ENCODE measurements at places on chromosomes 2 and 18. TPM values are rescaled to one million over a fixed set of nuclear protein-coding genes. Genes with fewer than 3 reads are reported as not detected.

DNA sequence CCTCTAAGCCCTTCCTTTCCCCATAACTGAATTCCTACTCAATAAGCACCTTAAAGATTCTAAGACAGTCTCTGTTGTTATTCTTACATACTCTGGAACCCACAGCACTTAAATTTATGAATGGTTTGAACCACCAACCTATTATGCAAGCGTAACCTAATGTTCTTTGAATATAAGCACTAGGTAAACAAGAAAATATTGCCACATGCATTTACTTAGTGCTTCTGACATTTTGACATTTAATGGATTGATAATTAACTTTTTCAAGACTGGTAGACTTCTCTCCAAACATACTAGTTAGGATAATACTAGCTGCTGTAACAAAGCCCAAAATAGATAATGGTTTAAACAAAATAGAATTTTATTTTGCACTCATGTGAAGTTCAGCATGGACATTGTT, 164.8 kb downstream of the ARHGAP15 start:
- H3K4me3 ChIP-seq, result no peak overlapping the region
- no peaks in the 10 kb centered on the region for H3K27me3 ChIP-seq
- H3K4me1 ChIP-seq, result peaks cover 1% of the 10 kb centered on the region
- no peaks in the 10 kb centered on the region for H3K36me3 ChIP-seq
- no peak overlapping the region for H3K27ac ChIP-seq
- no peak for DNase-seq

DNA sequence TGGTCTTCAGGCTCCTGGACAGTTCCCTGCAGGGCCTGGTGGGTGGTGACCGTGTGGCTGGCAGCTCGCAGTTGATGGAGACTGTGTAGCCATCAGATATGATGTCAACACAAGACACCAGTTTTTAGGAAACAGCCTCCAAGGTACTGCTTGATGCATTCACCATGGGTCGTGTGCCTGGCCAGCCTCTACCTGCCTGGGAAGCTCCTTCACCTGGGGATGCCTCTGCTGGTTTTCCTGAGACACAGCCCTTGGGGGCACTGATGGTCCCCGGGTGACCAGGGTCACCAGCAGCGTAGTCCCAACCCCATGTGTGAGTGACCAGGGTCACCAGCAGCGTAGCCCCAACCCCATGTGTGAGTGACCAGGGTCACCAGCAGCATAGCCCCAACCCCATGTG, 33.6 kb upstream of the KCNG2 start:
- no peak overlapping the region for H3K27ac ChIP-seq
- no peak for DNase-seq
- no peaks in the 10 kb centered on the region for H3K36me3 ChIP-seq
- H3K4me1 ChIP-seq, result no peaks in the 10 kb centered on the region
- no peaks in the 10 kb centered on the region for H3K27me3 ChIP-seq
- H3K4me3 ChIP-seq, result no peak overlapping the region

DNA sequence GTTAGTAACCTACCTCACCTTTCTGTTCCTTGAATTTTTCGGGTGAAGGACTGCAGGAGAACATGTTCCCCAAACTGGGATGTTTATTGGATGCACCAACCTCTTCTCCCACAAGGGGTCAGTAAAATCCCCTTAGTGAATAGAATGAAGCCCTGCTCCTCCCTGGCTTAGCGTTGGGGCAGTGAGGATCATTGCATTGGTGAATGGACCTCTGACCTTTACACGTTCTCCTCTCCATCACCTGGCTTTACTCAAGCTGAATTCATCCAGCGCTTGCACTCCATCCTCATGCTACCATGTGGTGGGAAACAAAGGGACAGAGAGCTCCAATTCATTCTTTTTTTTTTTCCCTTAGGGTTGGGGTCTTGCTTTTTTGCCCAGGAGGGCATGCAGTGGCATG, 157.2 kb downstream of the MIB1 start:
- no peak for DNase-seq
- H3K27me3 ChIP-seq, result no peaks in the 10 kb centered on the region
- H3K27ac ChIP-seq, result no peak overlapping the region
- H3K4me1 ChIP-seq, result no peaks in the 10 kb centered on the region
- H3K4me3 ChIP-seq, result no peak overlapping the region

DNA sequence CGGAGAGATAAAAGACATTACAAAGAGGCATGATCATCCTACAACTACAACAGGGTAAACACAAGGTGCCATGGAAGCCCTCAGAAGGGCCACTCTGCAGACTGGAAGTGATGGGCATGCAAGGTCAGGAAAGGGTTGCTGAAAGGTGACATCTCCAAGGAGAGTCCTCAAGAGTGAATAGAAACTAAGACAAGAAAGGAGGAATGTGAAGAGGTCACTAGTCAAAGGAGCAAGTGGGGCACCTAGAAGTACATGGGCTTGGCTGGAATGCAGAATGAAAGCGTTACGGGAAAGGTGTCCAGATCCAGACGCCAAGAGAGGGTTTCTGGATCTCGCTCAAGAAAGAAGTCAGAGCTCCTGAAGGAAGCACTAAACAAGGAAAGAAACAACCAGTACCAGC, 314.3 kb downstream of the NBAS start:
- H3K27me3 ChIP-seq, result no peaks in the 10 kb centered on the region
- no peak overlapping the region for H3K4me3 ChIP-seq
- no peaks in the 10 kb centered on the region for H3K36me3 ChIP-seq
- no peak overlapping the region for H3K27ac ChIP-seq
- H3K4me1 ChIP-seq, result no peaks in the 10 kb centered on the region

DNA sequence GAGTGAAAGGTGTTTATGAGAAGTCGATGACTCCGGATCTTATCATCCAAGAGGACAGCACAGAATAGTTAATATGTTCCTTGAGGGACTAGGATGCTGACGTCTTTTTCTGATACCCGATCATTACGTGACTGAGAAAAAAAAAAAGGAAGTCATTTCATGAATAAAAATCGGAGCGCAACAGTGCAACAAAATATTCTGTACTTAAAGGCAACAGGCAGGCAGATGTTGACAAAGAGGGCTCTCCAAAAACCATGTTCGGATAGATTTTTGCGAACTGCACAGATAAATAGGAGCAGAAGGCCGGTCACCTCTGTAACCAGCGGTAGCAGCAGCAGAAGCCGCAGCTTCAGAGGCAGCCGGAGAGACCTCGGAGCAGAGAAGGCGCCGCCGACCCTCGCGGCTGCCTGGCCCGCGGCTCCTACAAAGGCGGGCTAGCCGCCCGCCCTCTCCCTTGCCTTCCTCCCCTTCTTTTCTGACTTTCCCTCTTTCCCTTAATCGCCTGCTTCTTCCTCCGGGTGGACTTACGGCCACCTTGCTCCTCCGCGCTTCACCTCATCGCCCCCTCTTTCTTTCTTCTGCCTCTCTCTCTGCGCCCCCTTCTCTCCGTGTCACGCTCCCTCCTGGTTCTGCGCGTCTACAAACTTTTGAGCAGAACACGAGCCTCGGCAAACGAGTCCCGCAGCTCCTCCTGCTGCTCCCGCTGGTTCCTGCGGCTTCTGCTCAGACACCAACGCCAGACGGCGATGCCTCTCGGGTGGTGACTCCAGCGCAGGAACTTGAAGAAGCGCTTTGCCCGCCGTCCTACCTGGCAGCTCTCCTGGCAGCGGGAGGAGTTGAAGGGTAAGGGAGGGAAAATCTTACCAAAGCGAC, at the start of gene ADCYAP1:
TSS of gene ADCYAP1 (plus strand) at position 654 of the 873 bp plus-strand sequence. CDS start 516 bp downstream, outside the sequence.
- H3K4me3 ChIP-seq, result no peak within 1 kb of the TSS
- no peak within 1 kb of the TSS for H3K27ac ChIP-seq
- no peaks in the 10 kb centered on the region for H3K27me3 ChIP-seq
- no peaks in the 10 kb centered on the region for H3K36me3 ChIP-seq

- peaks cover 25% of the 10 kb centered on the region for H3K4me1 ChIP-seq
- H3K4me3 ChIP-seq, result peak within 1 kb of the TSS; percentile 60
- no peaks in the 10 kb centered on the region for H3K27me3 ChIP-seq
Observed at GRCh38 chr2:173354582-173355131, at the start of gene CDCA7. Gene CDCA7, plus strand, starts transcription at chr2:173354872. Its CDS starts 92 bp downstream, at chr2:173354964.

DNA sequence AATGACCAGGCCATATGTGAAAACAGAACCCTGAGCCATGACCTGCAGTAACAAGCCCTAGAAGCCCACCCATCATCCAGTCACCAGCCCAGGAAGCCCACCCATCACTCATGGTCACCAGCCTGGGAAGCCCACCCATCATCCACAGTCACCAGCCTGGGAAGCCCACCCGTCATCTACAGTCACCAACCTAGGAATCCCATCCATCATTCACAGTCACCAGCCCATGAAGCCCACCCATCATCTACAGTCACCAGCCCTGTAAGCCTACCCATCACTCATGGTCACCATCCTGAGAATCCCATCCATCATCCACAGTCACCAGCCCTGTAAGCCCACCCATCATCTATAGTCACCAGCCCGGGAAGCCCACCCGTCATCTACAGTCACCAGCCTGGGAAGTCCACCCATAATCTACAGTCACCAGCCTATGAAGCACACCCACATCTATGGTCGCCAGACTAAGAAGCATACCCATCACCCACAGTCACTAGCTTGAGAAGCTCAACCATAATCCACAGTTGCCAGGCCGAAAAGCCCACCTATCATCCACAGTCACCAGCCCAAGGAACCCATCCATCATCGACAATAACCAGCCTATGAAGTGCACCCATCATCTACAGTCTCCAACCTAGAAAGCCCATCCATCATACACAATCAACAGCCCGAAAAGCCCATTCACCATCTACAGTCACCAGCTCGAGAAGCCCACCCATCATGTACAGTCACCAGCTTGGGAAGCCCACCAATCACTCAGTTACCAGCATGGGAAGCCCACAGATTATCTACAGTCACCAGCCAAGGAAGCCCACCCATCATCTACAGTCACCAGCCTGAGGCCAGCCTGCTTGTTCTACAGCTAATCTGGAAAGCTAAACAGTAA, 91.9 kb downstream of the TWIST2 start:
- H3K27me3 ChIP-seq, result no peaks in the 10 kb centered on the region
- H3K36me3 ChIP-seq, result no peaks in the 10 kb centered on the region
- peak overlapping the region; percentile 80 for H3K27ac ChIP-seq
- H3K4me3 ChIP-seq, result no peak overlapping the region

DNA sequence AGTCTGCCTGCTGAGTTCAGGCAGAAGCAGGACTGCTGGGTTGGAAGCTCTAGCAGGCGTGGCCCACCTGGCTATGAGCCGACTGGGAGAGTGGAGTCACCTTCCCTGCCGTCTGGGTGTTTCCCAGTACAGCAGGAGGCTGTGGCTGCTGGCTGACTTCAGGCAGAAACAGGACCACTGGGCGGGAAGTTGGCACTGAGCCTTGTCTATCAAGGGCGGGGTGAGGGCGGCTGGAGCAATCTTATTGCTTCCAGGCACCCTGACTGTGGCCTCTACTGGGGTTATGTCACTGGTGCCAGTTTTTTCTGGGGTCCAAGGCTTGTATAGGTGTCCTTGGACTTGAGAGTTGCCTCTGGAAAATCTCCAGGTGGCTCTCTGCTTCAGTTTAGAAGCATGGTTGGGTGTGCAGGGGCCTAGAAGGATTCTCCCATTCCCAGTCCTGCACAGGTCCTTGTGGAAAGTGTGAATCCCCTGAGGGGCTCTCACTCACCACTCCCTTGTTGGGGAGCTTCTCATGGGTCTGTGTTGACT, 30.5 kb downstream of the LTBP1 start:
- no peaks in the 10 kb centered on the region for H3K27me3 ChIP-seq
- H3K27ac ChIP-seq, result no peak overlapping the region
- H3K4me1 ChIP-seq, result no peaks in the 10 kb centered on the region
- no peak for DNase-seq

The SLC23A3 gene
- 0.21 TPM for total RNA-seq

The TMEFF2 gene
- total RNA-seq, result not detected

The LMAN1 gene
- 72.9 TPM for total RNA-seq
